ENCODE measurements at places on chromosomes 7 and 10.

- no peak for DNase-seq
Measured at GRCh38 chr7:21704359-21704758, 161.5 kb downstream of the DNAH11 start.

- DNase-seq = no peak
Measured at GRCh38 chr10:53570221-53570620, 797.6 kb upstream of the MBL2 start.

GRCh38 chr7:64098-64915, 128.1 kb upstream of the FAM20C start:
- DNase-seq = no peak

GRCh38 chr7:100547872-100548271, 8.9 kb downstream of the AGFG2 start:
- no peak for DNase-seq

DNA sequence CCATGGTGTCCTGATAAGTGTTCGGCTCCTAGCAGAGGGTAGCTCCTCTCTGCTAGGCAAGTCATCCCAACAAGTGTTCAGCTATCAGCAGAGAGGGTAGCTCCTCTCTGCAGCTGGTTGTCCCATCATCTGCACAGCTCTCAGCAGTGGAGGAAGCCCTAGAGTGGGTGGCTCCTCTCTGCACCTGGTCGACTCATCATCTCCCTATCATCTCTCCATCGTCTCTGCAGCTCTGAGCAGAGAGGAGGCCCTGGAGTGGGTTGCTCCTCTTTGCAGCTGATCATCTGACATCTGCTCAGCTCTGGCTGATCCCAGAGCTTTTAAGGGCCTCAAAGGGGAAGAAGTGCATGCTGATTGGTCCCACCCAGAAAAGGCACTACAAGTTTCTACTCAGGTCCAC, 199.9 kb upstream of the KMT2E start:
- DNase-seq = no peak

DNA sequence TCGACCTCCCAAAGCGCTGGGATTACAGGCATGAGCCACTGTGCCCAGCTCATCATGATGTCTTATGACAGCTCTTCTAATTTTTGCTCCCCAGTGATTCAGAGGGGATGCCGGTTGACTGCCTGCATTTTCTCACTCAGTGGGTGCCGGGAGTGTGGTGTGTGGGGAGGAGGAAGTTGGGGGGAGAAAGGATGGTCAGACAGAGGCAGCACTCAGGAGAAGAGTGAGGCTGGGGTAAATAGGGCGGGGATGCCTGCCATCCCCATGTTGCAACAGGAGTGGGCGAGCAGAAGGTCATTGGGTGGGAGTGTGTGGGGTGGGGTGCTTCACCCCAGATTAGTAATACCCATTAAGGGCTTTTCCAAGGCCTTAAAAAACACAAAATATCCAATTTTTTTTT, 3.5 kb upstream of the CCL24 start:
- no peak for DNase-seq

DNA sequence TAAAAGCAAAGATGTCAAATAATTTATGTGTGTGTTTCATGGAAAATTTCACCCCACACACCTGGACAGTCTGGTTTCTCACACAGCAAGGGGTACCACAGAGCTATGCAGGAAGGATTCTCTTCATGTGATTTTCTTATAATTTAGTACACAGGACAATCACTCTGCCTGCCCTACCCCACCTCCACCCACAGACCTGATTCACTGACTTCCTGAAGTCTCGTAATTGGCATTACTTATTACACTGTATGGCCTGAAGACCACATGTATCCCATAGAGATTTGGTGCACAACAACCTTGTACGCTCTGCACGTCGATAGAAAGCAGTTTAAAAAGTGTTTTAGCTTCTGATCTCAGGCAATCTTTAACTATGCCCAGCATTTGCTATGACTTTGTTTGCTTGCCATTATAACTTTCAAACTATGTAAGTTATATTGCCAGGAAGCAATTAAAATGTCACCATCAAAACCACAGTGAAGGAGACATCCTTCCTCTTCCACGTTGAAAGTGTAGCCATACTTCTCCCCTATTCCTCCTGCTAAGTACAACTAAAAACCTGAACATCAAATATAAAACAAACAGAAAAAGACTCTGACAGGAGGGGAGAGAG, 279.4 kb upstream of the IMMP2L start:
- no peak for DNase-seq

DNA sequence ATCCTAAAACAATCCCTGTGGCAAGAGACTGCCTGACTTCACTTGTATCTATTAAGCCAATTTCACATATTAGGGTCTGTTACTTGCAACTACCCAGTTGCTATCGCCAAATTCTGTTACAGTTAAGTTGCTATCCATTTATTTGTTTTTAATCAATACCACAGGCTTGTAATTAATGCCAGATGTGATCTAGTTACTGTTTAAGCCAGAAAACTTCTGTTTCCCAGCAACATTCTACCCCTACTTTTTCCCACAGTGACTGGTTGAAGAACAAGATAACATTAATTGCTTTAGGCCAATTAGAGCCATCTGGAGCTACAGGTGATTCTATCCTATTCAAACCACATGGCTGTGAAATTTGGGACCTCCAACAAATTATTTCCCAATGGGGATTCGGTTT, 131.3 kb downstream of the ALOX5 start:
- no peak for DNase-seq

GRCh38 chr7:139355320-139355719, 4.4 kb upstream of the LUC7L2 start:
- DNase-seq = no peak

DNA sequence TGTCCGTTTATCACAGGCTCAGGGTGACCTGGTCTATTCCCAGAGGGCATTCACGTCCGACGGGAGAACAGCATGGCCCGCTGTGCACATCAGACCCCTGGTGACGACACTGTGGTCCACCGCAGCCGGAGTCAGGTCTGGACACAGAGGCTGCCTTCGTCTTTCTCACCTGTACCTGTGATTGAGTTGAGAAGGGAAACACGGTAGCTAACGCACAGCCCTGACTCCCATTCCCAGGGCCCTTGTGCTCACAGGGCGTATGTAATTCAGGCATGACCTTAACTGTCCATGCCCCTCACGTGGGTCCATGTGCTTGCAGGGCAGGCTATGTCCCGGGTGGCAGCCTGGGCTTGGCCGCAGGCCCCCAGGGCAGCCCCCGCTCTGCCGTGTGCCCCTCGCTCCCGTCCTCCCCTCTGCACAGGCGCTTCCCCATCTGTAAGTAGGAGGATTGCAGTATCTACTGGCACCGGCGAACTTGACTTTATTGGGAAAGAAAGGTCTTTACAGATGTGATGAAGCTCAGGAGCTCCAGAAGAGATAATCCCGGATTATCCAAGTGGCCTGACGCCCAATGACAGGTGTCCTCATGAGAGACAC, 221.3 kb upstream of the TCERG1L start:
- no peak for DNase-seq

- DNase-seq = peak; percentile 80
Measured at GRCh38 chr7:139016931-139017511, 18.8 kb downstream of the ZC3HAV1L start.

GRCh38 chr7:55546814-55547213, 25.5 kb downstream of the VOPP1 start:
- no peak for DNase-seq

- no peak for DNase-seq
Measured at GRCh38 chr10:71451754-71452153, 55.0 kb downstream of the CDH23 start.

- DNase-seq = no peak
Measured at GRCh38 chr10:72124989-72125388, 36.6 kb upstream of the SPOCK2 start.

DNA sequence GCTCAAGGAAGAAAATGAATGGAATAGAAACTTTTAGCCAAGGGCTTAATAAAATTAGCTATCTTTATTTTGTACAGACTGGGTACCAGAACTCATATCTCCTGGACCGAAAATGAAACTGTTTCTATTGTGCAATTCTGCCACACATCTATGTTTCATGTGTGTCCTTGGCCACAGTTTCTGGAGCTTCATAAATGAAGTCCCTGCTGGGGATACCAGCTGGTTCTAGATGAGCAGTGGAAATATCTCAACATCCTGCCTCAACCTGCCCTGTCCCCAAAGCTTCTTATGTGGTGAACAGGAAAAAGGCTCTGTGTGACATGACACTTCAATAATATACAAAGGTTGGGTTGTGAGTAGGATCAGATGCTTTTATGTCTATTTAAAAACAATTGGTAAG, 310.1 kb upstream of the SORCS1 start:
- no peak for DNase-seq

DNA sequence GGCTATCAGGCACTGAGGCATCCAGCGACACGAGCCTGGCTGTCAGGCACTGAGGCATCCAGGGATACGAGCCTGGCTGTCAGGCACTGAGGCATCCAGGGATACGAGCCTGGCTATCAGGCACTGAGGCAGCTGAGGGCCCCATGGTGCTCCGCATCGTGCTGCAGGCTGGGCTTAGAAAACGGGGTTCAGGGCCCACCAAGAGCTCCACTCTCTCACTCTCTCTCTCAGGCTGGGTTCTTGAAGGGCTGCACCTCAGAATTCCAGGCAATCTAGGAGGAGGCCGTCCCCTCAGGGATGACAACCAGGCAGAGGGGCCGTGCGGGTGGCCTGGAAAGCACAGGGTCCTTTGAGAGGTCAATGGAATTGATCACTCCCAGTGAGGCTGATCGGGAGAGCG, 69.0 kb downstream of the CFAP46 start:
- DNase-seq = no peak

GRCh38 chr7:142298627-142299026, 40.8 kb upstream of the PRSS58 start:
- DNase-seq = no peak
